Caco-2 (cell line): ENCODE measurements at places on chromosomes 2 and 18. TPM values are rescaled to one million over a fixed set of nuclear protein-coding genes. Genes with fewer than 3 reads are reported as not detected.

GRCh38 chr2:143121957-143122356 lies 7.3 kb upstream of the ARHGAP15 start:
- no peak overlapping the region for H3K4me3 ChIP-seq
- H3K4me1 ChIP-seq = no peaks in the 10 kb centered on the region
- DNase-seq = no peak
- no peaks in the 10 kb centered on the region for H3K27me3 ChIP-seq

- H3K36me3 ChIP-seq = no peaks in the 10 kb centered on the region; the same call in 1 of the 2 replicates
- peak overlapping the region; percentile 49 for H3K27ac ChIP-seq
- DNase-seq = no peak
- H3K4me3 ChIP-seq = no peak overlapping the region
- H3K4me1 ChIP-seq = peaks cover 20% of the 10 kb centered on the region
Observed at GRCh38 chr2:237702441-237703391, 75.3 kb downstream of the LRRFIP1 start.

DNA sequence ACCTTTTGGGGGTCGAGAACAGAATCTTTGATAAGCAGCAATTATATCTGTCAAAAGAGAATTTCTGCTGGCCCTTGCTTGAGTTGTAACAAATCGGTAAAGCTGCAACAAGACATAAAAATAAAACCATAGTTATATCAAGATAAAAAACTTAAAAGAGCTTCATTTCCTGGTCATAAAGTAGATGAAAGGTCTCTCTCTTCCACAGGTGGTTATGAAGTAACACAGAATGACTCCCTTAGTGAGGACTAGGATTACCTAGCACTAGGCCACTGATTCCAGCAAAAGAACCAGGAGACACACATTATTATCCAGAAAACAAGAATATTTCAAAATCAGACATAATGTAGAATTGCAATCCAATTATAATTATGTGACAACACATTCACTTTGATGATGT lies 5.4 kb downstream of the AFG3L2 start:
- H3K36me3 ChIP-seq = no peaks in the 10 kb centered on the region; the same call in 1 of the 2 replicates
- H3K4me1 ChIP-seq = peaks cover 7% of the 10 kb centered on the region; the same call in 1 of the 2 replicates
- H3K27ac ChIP-seq = no peak overlapping the region
- no peak for DNase-seq
- H3K4me3 ChIP-seq = no peak overlapping the region

DNA sequence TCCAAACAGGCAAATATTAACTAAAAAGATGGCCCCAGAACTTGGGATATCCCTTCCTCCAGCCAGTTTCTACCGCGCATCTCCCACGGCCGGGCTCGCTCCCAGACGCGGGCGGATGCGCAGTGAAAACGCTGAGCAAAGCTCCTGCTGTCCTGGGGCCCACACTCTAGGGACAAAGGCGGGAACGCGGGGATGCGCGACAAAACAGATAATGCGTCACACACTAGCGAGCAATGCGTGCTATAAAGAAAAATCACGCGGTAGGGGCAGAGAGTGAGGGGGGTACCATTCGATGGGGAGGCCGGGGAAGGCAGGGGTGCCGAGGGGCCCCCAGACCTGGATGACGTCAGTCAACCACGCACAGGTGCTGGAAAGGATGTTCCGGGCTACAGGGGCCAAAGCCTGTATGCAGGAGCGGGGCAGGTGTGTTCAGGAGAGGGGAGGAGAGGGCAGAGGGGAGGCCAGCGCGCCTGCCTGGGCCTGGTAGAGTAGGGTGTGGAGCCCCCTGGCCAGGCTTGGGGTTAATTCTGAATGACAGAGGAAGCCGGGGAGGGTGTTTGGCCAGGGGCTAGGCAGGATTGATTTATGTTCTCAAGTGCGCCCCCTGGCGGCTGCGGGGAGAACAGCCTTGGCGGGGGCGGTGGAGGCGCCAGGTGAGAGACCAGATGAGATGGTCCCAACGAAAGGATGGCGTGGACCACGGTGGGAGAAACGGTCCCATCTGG lies 14.9 kb upstream of the ITM2C start:
- no peak for DNase-seq
- H3K36me3 ChIP-seq = no peaks in the 10 kb centered on the region
- no peaks in the 10 kb centered on the region for H3K27me3 ChIP-seq
- H3K4me3 ChIP-seq = no peak overlapping the region
- no peaks in the 10 kb centered on the region for H3K4me1 ChIP-seq
- H3K27ac ChIP-seq = peak overlapping the region; percentile 81

- H3K27me3 ChIP-seq = no peaks in the 10 kb centered on the region
- H3K4me3 ChIP-seq = no peak overlapping the region
- H3K36me3 ChIP-seq = no peaks in the 10 kb centered on the region
- H3K27ac ChIP-seq = no peak overlapping the region
- no peaks in the 10 kb centered on the region for H3K4me1 ChIP-seq
Observed at GRCh38 chr2:47494267-47495130, 91.5 kb downstream of the MSH2 start.

DNA sequence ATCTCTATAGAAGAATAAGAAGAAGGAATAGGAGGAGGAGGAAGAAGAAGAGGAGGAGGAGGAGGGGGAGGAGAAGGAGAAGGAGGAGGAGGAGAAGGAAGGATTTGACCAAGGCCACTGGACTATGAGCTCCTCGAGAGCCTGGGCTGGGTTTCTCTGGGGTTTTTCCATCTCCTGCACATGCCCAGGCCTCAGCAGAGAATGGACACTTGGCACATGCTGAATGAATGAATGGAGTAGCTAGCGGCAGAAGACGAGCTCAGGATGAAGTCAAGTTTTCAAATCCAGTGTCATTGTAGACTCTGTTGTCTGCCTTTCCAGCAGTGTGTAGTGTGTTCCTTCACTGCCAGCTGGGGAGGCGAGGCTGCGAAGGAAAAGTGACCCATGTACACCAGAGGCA lies 2.2 kb downstream of the MYO7B start:
- DNase-seq = no peak
- no peaks in the 10 kb centered on the region for H3K36me3 ChIP-seq
- no peaks in the 10 kb centered on the region for H3K27me3 ChIP-seq
- peaks cover 28% of the 10 kb centered on the region for H3K4me1 ChIP-seq

DNA sequence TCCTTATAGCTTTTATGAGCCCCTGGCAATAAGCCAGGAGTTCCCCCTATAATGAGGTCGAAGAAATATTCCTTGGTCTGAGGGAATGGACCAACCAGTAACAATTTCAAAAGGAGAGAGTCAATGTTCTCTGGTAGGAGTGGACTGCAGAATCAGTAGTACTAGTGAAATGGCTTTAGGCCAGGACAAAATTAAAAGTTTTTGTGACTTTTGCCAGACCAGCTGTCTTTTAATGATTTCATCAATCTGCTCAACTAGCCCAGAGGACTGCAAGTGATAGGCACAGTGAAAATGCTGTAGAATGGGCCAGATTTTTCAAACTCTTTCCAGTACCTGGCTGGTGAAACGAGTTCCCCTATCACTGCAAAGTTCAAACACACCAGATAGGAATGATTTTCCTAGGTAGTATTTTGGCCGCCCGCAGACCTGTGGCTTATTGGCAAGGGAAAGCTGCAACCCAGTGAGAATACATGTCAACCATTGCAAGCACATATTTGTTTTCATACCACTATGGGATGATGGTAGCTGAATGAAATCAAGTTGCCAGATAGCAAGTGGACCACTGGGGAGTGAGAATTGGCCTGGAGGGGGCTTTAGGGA lies 45.5 kb downstream of the CERS6 start:
- no peak overlapping the region for H3K4me3 ChIP-seq
- H3K27ac ChIP-seq = peak overlapping the region; percentile 7
- no peaks in the 10 kb centered on the region; the same call in none of the 2 replicates for H3K36me3 ChIP-seq

DNA sequence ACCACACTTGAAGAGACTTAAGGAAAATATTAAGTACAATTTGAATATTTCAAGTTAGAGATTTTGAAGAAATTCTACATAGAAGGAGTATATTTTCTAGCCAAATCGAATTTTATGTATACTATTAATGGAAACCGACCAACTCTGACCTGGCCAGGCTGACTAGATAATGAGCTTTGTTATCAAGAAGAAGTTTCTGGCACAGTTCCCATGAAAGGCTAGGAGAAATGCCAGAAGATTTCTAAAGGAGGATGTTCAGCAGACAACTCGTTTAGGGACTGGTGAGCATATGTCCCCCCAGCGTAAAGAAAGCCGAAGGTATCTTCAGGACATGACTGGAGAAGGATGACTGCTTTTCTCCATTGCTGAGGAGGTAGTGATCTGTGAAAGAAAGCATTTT lies 127.3 kb downstream of the DIS3L2 start:
- no peak for DNase-seq
- H3K4me3 ChIP-seq = no peak overlapping the region
- no peaks in the 10 kb centered on the region for H3K27me3 ChIP-seq
- H3K36me3 ChIP-seq = no peaks in the 10 kb centered on the region

- H3K4me3 ChIP-seq = no peak overlapping the region
- H3K27ac ChIP-seq = no peak overlapping the region
- no peaks in the 10 kb centered on the region for H3K36me3 ChIP-seq
- DNase-seq = no peak
Observed at GRCh38 chr2:40358783-40359182, 93.1 kb downstream of the SLC8A1 start.

GRCh38 chr2:235286622-235287374 lies 207.0 kb upstream of the AGAP1 start:
- no peaks in the 10 kb centered on the region for H3K27me3 ChIP-seq
- no peak overlapping the region for H3K27ac ChIP-seq
- no peaks in the 10 kb centered on the region for H3K4me1 ChIP-seq
- H3K36me3 ChIP-seq = no peaks in the 10 kb centered on the region

The ITPRIPL1 gene
- total RNA-seq = 1.9 and 3.1 TPM in 2 replicates

The CCNT2 gene
- 39.4 and 42.9 TPM in 2 replicates for total RNA-seq

The EGR4 gene
- 0.30 TPM in 1 of 2 replicates, not detected in the other for total RNA-seq

The CYP26B1 gene
- total RNA-seq = 1.7 and 2.8 TPM in 2 replicates
